Tibial nerve (tissue), 4 donors: ENCODE measurements at places on chromosomes 5 and 9. TPM values are rescaled to one million over a fixed set of nuclear protein-coding genes. Genes with fewer than 3 reads are reported as not detected.

Gene MARCOL
- not detected for total RNA-seq

Gene OMD
- 56.2 TPM for total RNA-seq

Gene NTRK2
- total RNA-seq: 46.7 TPM

Gene CDH18
- not detected for total RNA-seq

Gene ZFP2
- total RNA-seq: 2.0 TPM

Gene GLDC
- total RNA-seq: 14.4 TPM

Gene ZNF883
- total RNA-seq: 1.2 TPM

Gene CCDC180
- total RNA-seq: 9.6 TPM

Gene PHF24
- total RNA-seq: 1.2 TPM

Gene ZNF462
- 37.1 TPM for total RNA-seq

Gene TMEM174
- total RNA-seq: not detected

GRCh38 chr5:55421074-55421529 lies 113.3 kb downstream of the MTREX start:
- no peak for DNase-seq

GRCh38 chr5:68251386-68251785 lies 35.8 kb downstream of the PIK3R1 start:
- DNase-seq: no peak

- DNase-seq: no peak
Observed at GRCh38 chr5:141602606-141603005, 16.2 kb downstream of the DIAPH1 start.

- DNase-seq: no peak
Observed at GRCh38 chr9:111094958-111095357, 56.7 kb upstream of the LPAR1 start.

- no peak for DNase-seq
Observed at GRCh38 chr9:99626426-99626825, 195.3 kb upstream of the NR4A3 start.

DNA sequence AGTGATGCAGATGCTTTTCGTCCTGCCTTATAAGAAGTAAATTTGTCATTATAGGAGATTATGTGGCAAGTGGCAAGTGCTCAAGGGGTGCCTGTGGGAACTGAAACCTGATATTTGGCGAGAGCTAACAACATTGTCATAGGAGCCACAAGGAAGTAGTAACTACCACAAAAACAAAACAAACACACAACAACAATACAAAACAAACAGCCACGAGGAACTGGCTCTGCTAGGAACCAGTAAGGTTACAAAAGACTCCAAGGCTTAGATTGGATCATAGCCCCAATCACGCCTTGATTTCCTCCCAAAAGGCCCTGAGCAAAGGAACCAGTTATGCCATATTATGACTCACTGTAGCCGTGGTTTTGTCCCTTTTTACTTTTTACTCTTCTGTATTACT lies 1045.2 kb downstream of the CDH12 start:
- DNase-seq: no peak

DNA sequence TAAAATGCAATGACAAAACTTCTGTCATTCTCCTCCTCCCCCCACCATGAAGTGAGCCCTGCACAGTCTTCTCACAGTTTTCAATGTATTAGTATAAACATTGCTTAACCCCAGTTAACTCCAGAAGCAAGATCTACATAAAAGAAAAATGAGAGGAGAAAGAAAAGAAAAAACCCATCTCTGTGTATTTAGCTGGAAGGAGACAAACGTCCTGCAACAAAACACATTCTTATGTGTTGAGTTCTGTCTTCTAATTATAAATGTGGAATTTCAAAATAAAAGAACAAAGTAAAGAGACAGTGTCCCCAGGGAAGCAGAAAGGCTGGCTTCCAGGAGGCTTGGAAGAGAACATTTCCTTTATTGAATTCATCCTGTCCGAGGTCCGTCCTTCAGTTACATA lies 491.9 kb upstream of the TUSC1 start:
- DNase-seq: no peak

- DNase-seq: no peak
Observed at GRCh38 chr5:2575871-2576270, 175.6 kb downstream of the IRX2 start.

DNA sequence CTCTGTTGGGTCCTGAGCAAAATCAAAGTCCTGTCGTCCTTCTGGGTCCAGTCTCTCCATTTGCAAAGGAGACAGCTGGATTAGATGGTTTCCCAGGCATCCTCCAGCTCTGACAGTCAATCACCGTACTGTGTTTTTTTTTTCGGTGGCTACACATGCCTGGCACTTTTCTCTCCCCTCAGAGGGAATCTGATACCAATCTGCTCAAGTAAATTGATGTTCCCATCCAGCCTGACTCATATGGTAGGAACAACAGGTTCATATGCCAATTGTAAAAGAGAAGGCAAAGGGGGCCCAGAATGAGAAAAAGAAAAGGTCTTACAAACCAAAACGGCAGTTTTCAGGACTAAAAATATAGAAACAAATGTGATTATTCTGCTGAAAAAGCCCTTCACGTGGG lies 1.2 kb downstream of the FBXO10 start:
- no peak for DNase-seq

- peak; percentile 36 for DNase-seq
Observed at GRCh38 chr5:147310059-147310704, 75.4 kb downstream of the STK32A start.

DNA sequence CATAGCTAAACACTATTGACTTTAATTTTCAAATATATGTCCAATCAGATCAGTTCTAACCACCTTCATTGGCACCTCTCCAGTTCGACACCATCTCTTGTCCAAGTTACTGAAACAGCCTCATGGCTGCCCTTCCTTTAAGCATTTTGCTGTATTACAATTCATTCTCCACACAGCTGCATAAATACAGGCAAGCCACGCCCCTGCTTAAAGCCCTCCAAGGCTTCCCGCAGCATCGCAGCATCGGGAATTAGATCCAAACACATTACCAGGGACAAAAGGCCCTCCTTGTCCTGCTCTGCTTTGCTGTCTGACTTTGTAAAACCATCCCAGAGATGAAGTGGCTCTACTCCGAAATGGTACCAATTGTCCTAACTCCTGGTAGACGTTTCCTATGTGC lies 75.1 kb upstream of the RAI14 start:
- no peak for DNase-seq

DNA sequence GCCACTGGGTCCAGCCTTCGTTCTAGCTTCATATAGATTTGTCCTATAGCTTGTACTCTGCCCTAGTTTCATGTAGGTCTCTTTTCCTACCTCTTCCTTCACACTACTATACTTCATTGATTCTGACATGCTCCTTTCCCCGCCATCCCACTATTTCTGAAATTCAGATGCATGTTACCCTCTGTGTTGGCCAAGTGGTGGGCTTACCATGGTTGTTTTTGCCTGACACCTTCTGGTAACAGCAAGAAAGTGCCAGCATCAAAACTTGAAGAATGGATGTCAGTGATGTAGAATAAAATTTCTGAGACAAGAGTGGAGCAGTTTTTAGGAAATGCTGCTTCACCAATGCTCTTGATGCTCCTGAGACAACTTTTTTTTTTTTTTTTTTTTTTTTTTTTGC lies 19.5 kb upstream of the SERINC5 start:
- DNase-seq: no peak

GRCh38 chr5:137666901-137667300 lies 69.0 kb downstream of the KLHL3 start:
- DNase-seq: no peak

- DNase-seq: no peak
Observed at GRCh38 chr9:69380811-69381210, 55.8 kb downstream of the ENTREP1 start.
